Posterior cingulate gyrus (tissue), 11 donors: ENCODE measurements at places on chromosomes 11 and 22.

DNA sequence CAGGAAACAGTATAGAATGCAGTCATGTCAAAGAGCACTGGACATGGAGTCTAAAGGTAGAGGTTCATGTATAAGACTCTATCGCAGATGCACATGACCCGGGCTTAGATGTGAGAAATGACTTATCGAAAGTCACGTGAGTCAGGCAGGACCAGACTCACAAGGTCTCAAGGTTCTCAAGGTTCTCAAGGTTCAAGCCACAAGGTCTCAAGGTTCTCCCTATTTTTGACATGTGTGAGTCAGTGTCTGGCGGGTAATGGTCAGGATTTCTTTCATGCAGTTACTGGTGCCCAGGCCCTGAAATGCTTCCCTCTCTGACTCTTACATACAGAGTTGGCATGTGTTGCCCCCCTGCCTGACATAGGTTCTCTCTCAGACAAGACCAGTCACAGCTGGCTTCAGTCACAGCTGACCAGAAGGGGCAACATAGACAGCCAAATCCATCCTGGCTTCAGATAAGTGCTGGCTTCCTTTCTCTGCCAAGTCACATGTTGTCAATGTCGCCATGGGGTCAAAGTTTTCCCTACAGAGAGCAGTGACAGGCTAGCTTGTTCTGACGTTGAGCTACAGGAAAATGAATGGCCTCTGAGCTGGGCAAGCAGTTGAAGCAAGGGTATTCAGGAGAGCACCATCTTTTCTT lies 10.1 kb downstream of the CSRP3 start:
- no peak for DNase-seq

GRCh38 chr11:102109896-102110760 lies at the start of gene YAP1:
TSS of gene YAP1 (plus strand) at chr11:102110447. CDS start at chr11:102110849, 402 bp downstream.
- DNase-seq, result peak; percentile 69

DNA sequence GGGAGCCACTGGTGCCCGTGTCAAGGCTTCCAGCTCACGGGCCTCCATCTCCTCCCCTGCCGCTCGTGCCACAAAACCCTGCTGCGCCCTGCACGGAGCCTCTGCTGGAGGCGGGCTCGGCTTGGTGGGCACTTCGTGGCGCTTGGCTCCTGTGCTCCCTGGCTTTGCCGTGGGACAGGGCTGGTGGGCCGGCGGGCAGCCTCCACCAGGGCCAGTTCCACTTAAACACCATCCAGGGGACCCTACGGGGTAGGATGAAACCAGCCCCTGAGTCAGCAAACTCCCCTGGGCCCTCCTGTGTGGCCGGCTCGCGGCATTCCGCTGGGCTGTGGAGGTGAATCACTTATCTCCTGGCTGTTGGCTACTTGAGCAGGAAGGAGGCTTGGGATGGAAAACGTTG lies 1304.6 kb downstream of the BRD1 start:
- DNase-seq, result no peak

DNA sequence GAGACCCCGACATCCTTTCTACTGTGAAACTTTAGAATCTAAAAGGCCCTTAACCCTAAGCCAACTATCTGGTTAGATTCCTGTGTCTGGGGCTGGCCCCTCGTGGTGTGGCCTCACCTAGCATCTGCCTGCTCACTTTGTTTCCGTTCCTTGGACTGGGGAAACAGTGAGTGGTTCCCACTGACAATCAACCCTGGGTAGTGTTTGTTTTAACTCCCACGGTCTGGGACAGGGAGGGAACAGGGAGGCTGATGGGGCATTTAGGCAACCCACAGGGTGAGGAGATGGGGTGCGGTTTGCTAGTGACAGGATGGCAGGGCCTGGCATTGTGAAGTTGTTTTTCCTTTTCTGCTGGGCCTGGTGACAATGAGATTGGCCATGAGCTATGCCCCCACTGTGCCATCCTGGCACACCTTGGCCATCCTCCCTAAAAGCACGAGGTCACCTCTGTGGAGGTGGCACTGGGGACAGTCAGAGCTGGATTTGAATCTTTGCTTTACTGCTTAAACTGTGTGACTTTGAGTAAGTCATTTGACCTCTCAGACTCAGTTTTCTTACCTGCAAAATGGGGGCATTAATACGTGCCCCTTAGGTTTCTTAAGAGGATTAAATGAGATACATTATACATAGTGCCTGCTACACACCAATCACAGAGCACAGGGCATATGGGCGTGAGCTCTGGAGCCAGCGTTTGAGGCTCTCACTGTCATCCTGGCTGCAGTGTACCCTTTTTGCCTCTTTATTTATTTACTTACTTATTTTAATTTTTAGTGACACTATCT lies 31.4 kb downstream of the CHRDL2 start:
- DNase-seq, result no peak

DNA sequence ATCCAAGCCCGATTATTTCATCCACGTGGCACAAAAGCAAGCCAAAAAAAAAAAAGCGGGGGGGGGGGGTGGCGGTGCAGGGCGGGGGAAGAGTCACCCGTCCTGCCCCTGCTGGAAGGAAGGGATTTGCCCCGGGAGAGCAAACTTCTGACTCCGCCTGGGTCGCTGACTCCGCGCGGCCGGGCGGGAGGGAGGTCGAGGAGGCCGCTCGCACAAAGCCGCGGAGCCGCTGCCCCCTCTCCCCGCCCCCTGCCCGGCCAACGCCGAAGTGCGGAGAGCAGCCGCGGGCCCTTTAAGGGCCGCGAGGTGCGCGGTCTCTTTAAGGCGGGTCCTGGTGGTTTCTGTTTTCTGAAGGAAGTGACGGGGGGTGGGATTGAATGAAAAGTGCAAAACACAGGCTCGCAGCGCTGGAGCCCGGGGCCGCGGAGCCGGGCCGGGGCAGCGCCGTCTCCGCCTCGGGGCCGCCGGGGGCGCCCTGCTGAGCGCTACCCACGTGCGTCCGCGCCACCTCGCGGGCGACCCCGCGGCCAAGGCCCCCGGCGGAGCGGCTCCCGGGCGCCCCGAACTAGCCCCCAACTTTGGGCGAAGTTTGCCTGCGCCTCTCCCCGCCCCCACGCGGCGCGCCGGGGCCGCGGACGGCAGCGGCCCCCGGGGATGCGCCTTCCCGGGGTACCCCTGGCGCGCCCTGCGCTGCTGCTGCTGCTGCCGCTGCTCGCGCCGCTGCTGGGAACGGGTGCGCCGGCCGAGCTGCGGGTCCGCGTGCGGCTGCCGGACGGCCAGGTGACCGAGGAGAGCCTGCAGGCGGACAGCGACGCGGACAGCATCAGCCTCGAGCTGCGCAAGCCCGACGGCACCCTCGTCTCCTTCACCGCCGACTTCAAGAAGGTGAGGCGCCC lies at the start of gene OAF:
OAF (plus strand) TSS at position 407 of the 896 bp plus-strand sequence; CDS start at position 655, 248 bp downstream.
- DNase-seq, result peak; percentile 43

DNA sequence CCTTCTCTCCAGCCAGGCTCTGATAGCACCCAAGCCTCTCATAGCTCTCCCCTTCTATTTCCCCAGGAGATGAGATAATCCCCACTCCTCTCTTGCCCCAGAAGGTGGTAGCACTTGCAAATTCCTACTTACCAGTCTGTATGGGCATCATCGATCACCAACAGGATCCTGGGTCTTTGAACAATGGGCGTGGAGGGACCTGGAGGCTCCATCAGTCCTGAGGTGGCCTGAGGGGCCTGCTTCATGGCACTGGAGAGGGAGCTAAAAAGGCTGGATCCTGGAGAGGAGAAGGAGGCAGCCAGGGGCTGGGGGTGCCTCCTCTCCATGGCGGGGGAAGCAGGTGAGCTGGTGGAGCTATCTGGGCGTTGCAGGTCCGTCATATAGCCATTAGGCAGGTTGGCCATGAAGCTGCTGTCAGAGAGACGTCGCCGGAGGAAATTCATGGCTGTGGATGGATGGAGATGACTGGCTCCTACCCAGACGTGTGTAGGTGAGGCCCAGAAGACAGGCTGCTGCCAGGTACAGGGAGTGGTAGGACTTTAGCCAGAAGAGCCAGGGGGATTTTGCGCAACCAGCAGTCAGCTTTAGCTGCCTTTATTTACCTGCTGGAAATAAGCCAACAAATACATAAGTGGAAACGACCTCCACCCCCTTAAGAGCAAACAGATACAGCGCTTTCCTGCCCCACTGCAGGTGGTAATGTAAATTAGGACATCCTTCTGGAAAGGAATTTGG lies 51.8 kb downstream of the SYN3 start:
- no peak for DNase-seq

GRCh38 chr11:34323601-34324000 lies 34.2 kb downstream of the ABTB2 start:
- DNase-seq, result no peak

DNA sequence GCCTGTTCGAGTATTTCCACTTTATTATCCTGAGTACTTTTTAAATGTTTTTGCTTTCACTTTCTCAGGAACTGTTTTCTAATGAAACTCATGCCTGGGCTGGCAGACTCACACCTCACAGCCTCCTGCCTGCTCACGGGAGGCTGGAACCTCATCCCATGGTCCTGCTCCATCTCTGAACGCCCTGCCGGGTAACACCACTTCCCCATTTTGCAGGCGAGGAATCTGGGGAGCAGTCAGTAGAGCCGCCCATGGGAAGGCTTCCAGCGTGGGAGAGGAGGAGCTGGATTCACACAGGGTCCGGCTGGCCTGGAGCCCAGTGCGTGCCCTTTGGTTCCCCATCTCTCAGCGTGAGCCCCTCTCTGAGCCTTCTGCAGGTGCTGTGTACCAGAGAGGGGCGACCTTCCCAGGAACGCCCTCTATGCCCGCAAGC lies 53.6 kb downstream of the SCUBE1 start:
- no peak for DNase-seq

- no peak for DNase-seq
Observed at GRCh38 chr11:81655351-81655750, 1078.3 kb downstream of the FAM181B start.

DNA sequence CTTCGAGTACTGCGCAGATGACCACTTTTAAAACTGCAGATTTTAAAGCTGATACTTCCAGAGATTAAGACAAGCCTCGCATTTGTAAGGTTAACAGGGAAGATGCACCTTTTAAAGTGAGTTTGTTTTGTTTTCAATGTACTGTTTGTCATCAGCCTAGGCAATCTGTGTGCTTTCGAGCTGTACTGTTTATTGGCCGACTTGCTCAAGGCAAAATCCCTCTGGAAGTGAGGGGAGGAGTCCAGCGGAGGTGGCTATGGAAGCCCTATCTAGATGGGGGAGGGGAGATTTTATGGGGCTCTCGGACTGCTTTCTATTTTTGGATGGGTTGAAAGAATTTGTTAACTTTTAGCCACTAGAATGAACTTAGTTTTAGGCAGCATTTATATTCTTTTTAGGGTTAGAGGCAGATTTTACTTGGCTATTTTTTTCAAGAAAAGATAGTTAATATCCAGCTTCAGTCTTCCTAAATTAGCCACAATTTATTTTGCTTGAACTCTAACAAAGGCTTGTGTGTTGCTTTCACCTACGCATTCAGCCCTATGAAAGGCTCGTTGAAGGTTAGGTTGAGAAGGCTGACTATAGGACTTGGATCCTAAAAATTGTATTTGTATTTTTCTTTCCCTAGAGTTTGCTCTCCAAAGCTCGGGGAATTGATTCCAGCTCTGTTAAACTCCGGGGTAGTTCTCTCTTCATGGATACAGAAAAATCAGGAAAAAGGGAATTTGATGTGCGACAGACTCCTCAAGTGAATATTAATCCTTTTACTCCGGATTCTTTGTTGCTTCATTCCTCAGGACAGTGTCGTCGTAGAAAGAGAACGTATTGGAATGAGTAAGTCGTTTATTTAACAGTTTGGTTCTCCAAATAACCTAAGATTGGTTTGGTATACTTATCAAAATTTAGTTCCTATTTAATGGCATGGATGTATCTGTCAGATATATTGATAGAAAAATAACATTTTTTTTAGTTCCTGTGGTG lies 2.1 kb downstream of the WEE1 start:
- DNase-seq, result no peak

DNA sequence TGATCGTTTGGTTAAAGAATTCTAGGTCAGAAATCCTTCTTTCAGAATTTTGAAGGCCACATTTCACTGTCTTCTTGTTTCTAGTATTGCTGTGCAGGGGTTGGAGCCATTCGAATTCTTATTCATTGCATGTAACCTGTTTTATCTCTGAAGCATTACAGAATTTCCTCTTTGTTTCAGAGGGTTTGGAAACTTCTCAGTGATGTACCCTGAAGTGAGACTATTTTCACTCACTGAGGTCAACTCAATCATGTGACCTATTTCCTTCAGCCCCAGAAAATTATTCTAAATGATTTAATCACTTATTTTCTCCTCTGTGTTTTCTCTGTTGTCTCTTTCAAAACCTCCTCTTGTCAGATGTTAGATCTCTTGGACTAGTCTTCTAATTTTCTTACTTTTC lies 147.8 kb downstream of the ENTHD1 start:
- DNase-seq, result no peak

GRCh38 chr11:3867209-3868091 lies 12.0 kb downstream of the STIM1 start:
- no peak for DNase-seq

- no peak for DNase-seq
Observed at GRCh38 chr22:50184004-50184901, 1.5 kb upstream of the TRABD start.

DNA sequence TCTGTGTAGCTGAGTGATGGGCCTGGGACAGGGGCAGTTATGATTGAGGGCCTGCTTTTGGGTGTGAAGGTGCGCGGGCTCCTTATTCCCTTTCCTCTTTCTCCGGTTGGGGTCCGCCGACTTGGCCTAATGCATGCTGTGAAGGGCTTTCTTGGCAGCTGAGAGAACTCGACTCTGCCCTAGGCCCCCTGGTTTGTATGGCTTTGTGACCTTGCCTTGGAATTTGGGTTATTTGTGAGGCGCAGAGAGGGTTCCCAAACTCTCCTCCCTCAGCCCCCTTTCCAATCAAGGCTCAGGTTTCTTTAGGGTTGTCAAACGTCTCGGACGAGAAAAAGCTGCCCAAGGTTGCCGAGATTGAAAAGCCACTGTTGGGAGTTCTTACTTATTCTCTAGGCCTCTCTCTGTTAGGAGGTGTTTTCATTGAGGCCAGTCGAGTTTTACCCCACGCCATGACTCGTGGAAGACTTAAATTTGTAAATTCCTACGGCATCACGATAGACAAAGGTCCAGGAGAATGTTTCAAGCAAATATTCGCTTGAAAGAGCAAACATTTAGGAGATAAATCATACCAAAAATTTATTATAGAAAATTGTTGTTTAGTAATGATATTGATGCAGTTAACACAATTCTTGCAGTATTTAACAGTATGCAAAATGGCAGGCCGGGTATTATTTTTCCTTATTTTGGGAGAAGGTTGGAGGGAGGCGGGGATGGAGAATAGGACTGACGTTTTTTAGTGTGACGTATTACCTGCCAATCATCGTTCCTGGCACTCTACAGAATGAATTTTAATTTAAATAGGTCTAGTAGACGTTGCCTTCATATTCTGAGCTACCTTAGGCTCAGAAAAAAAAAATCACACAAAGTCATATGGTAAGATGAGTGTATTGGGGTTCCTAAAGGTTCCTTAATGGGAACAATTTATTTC lies 689 bp downstream of the PDHX start:
- no peak for DNase-seq
